ENCODE measurements at places on chromosomes 7 and 10. TPM values are rescaled to one million over a fixed set of nuclear protein-coding genes. Genes with fewer than 3 reads are reported as not detected.

- DNase-seq: no peak
Observed at GRCh38 chr7:142587578-142588191, 161.6 kb upstream of the PRSS1 start.

- no peak for DNase-seq
Observed at GRCh38 chr10:103078309-103078615, 114.8 kb downstream of the NT5C2 start.

DNA sequence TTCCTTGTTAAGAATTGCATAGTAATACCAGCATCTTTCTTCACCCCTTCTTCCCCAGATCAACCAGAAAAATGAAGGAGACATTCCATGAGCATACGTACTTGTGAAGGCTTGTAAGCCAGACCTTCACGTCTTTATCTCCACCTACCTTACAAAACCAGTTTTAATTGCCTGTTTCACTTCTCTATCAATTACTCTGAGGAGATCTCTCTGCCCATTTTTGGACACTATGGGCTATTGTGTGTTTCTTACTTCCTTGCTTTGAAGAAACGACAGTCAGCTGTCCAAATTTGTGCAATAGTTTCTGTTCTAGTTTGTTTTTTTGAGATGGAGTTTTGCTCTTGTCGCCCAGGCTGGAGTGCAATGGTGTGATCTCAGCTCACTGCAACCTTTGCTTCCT is 349.7 kb upstream of the MBL2 start:
- DNase-seq: no peak

DNA sequence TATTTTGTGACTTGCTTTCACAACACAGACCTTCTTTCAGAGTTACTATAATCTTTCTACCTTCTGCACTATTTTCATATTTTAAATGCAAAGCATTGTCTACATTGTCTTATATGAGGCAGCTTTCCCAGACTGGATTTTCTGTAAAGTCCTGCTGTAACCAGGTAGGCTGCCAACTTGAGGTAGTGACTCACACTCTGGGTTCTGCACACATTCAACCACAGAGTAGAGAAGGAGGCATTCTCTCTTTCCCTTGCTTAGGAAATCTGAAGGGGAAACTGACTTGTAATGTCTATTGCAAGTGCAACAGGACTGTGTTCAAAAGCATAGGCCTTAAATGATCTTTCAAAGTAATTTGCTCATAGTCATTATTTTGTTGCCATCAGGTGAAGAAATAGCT is 461.4 kb downstream of the GRM8 start:
- no peak for DNase-seq

- no peak for DNase-seq
Observed at GRCh38 chr10:78419481-78420265, 386.0 kb downstream of the RPS24 start.

- DNase-seq: no peak
Observed at GRCh38 chr7:28328822-28329660, 83.3 kb upstream of the CREB5 start.

DNA sequence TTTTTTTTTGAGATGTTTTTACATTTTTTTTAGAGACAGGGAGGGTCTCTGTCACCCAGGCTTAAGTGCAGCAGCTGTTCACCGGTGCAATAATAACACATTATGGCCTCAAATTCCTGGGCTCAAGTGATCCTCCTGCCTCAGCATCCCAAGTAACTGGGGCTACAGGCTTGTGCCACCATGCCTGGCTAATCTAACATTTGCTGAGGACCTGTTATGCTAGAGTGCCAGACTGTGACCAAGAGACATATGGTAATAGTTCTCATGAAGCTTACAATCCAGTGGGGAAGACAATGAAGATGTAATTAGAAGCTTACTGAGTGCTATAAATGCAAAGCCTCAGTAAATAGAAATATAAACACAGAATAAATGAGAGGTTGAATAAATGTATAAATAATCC is 17.6 kb upstream of the ORC5 start:
- DNase-seq: no peak

Gene C7orf25
- polyA plus RNA-seq: 1.7 TPM

Gene COL28A1
- polyA plus RNA-seq: 0.28 TPM

Data from spleen (tissue), 13 donors.